ENCODE measurements at places on chromosomes 4 and X.
A peak's percentile ranks its signal among the peaks of the same experiment; 100 is the strongest.

- no peak for DNase-seq
These were observed 93.3 kb downstream of the SYTL5 start for GRCh38 chrX:38099688-38100087.

- DNase-seq, result no peak
These were observed 27.0 kb upstream of the ADH1C start for GRCh38 chr4:99379571-99379970.

GRCh38 chrX:154093965-154094364, 3.6 kb downstream of the MECP2 start:
- no peak for DNase-seq

DNA sequence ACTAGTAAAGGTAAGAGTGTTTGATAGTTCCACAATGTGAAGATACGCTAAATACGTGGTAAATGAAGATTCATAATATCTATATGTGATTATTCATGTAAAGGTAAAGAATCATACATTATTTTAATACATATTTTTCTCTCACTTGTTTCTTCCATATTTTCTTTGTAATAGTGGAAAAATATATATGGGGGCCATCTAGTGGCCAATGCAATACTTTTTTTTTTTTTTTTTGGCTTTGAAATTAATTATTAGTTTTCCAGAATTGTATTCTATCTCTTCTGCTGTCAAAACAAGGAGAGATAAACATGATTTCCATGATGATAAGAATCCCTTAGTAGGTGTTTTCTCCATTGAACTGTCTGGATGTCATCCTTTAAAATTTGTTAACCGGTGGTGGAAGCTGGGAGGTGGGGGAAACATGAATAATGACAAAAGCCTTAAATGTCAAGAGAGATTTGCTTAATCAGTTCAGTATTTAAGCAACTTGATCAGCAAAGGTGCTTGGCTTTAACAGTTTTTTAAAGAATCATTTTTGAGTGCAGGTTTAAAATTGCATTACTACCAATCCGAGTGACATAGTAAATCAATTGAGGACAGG, 508.7 kb upstream of the HTR2C start:
- DNase-seq, result no peak

DNA sequence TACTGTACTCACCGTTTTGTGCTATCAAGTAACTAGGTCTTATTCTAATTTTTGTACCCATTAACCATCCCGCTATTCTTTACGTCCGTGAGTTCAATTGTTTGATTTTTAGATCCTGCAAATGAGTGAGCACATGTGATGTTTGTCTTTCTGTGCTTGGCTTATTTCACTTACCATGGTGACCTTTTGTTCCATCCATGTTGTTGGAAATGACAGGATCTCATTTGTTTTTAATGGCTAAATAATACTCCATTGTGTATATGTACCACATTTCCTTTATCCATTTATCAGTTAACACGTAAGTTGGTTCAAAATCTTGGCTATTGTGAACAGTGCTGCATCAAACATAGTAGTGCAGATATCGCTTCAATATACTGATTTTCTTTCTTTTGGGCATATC, 48.3 kb downstream of the USP9X start:
- DNase-seq, result no peak

DNA sequence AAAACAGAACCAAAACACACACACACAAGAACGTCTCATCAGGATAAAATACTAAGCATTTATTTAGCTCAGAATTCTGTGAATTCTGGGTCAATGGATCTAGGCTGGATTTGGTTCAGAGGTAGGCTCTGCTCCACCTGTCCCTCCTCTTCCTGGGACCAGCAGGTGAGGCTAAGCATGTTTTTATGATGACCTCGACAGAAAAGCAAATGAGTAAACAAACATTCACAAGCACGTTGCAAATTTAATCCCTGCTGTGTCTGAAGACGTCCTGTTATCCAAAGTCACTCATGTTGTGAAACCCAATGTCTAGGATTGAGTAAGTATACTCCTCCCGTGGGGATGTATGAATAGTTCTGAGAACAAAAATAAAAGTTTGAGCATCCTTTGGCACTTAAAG, 371.4 kb upstream of the TECRL start:
- DNase-seq, result no peak

DNA sequence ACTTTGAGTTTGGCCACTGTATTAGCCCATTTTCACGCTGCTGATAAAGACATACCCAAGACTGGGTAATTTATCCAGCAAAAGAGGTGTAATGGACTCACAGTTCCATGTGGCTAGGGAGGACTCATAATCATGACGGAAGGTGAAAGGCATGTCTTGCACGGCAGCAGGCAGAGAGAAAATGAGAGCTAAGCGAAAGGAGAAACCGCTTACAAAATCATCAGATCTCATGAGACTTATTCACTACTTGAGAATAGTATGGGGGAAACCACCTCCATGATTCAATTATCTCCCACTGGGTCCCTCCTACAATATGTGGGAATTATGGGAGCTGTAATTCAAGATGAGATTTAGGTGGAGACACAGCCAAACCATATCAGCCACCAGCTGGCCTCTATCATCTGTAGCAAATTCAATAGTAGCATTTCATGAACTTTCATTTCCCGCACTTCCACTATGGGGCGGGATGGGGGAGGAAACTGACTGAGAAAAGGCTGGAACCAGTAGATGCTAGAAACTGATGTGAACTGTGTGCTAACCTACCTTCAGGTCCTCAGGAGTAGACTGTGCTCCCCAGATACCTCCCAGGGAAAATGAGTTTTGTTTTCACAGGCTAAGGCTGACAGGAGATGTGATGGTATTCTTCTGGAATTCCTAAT, 35.3 kb upstream of the LGI2 start:
- no peak for DNase-seq

- DNase-seq, result no peak
These were observed 3.7 kb downstream of the GPRIN3 start for GRCh38 chr4:89303814-89304388.

GRCh38 chr4:21384609-21385008, 564.0 kb downstream of the KCNIP4 start:
- no peak for DNase-seq

- DNase-seq, result no peak
These were observed 305.7 kb upstream of the SLIT2 start for GRCh38 chr4:19945979-19946380.

GRCh38 chrX:153900831-153901752, 3.4 kb upstream of the AVPR2 start:
- peak; percentile 46 for DNase-seq

DNA sequence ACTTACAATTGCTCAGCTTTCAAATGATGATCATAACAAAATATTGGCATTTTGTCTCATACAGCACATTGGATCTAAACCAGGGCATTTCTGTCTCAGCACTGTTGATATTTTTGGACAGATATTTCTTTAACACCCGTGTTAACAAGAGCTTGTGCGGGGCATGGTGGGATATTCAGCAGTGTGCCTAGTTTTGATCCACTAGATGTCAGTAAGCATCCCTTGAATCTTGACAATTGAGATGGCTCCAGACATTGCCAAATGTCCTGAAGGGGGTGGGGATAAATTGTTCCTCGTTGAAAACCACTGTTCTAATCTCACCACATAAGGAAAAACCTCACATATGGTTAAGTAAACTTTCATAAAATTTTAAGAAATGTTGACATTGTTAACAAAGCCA, 806.3 kb downstream of the STIM2 start:
- DNase-seq, result no peak

DNA sequence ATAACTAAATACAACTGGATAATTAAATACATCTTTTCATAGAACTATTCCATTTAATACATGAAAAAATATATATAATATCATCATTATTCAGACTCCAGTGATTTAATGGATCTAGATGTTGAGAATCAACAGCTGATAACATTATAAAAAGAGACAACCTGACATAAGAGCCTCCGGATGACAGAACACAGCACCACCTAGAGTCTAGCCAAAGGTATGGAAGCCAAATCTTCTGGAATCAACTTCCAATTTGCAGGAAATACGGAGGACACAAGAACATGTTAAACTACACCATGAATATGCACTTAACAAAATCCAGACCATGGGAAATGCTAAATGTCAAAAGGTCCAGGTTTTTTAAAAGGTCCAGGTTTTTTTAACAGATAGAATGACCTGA, 55.0 kb downstream of the LRBA start:
- no peak for DNase-seq

DNA sequence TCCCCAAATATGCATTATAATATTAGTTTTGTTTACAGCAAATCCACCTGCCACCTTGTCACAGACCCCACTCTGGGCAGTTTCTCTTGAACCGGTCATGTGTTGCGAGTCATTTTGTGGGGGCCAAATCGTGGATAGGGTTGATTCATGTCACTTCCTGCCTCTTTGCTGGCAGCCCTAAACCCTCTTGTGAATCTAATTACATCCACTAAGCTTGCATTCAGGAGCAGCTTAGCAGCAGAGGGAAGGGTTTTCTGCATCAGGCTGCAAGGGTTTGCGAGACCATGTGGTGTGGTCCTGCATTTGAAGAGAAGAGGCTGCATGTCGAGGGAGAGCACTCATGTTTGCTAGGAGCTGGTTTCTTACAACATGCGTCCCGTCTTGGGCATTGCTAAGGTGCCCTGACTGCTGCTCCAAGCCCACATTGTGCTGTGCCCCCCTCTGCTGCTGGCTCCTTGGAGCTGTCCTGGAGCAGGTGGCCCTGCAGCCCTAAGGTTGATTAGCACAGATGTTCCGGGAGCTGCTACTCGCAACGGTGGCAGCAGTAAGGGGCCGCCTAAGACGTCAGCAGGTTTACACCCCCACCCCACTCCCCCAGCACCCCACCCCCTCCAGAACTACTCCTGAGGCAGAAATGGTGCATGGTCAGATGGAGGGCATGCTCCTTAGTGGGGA, 88.9 kb upstream of the CLDN34 start:
- DNase-seq, result no peak

- DNase-seq, result no peak
These were observed 77.7 kb upstream of the C4orf50 start for GRCh38 chr4:6095897-6096296.

GRCh38 chrX:71543316-71543715, 10.4 kb downstream of the OGT start:
- no peak for DNase-seq

DNA sequence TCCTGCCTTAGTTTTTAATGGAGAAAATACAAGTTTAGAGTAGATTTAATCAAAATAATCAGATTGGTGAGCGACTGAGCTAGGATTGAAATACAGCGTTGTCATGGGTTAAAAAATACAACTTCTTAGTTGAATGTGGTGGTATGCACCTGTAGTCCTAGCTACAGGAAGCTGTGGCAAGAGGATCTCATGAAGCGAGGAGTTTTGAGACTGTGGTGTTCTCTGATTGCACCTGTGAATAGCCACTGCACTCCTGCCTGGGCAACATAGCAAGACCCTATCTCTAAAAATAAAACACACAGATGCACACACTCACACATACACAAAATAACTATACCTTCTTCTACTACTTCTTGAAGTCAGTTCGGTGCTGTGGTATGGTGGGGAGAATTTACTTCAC, 19.8 kb upstream of the GBA3 start:
- no peak for DNase-seq

GRCh38 chr4:85826060-85826678, 351.2 kb downstream of the ARHGAP24 start:
- no peak for DNase-seq

DNA sequence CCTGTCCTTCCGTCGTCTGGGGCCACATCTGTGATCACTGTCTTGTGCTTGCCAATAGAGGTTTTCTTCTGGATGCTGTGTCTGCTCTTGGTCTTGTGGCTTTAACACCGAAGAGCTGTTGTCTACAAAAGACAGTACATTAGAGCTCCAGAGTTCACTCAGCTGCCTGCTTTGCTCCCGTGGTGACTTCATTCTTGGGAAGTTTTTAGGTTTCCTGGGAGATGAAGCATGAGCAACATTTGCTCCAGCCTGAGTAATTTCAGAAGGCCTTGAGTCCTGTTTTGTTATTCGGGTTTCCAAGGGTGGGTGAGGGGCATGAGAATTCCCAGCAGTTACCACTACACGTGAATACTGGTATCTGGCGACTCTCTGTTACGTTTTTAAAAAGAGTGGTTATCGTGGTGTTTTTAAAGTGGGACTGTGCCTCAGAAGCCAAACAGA, 189.2 kb downstream of the SHROOM3 start:
- DNase-seq, result no peak

DNA sequence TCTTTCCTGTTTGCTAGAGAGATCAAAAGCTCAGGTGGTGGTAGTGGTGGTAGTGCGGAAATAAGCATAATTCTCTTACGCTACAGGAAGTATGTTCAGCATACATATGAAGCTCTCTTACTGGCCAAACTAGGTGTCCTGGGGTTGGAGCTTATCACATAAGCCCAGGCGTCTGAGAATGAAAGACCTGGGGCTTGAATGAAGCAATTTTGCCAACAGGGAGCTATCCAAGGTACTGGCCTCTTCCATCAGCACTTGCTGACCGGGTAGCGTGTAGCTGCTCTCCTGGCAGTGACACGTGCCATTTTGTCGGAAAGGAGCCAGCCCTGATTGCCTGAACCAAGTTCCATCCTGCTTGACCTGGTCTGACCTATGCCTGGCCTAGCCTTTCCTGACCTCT, 65.9 kb upstream of the HPF1 start:
- no peak for DNase-seq

- DNase-seq, result no peak
These were observed 45.0 kb downstream of the CCDC149 start for GRCh38 chr4:24867766-24868296.

- no peak for DNase-seq
These were observed 13.2 kb downstream of the ATP8A1 start for GRCh38 chr4:42643685-42644084.

DNA sequence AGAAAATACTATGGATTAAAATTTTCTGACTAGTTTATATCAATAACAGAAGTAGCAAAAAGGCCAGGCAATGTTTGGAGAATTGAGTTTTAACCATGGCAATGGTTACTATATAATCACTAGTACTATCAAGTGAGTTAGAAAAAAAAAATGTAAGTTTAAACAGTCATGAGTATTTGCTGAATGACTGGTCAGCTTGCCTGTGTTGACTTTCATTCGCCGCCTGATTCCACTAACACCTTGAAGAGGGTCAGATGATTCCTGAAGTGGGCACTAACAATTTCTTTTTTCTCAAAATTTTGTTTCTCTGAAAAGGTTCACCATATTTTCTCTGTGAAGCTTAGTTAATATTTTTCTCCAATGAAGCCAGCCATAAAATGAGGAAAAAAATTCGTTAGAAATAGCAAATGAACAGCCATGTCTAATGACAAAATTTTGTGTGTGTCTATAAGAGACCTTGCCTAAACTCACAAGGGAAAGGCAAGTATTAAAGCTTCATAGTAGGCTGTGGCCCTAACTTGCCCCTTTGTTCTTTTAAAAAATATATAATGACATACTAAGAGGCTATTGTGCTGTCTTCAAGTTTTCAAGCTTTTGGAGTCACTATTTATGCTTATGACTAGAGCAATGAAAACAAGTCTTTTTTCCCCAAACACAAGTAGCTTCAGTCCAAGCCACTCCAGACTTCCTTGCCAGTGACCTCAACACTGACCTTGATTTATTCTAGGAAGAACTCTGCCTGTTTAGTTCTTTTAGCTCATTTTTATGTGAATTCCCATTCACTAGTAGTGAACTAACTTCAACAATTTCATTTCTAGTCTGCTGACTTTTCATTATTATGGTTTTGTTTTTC, 18.4 kb upstream of the FHDC1 start:
- DNase-seq, result no peak

DNA sequence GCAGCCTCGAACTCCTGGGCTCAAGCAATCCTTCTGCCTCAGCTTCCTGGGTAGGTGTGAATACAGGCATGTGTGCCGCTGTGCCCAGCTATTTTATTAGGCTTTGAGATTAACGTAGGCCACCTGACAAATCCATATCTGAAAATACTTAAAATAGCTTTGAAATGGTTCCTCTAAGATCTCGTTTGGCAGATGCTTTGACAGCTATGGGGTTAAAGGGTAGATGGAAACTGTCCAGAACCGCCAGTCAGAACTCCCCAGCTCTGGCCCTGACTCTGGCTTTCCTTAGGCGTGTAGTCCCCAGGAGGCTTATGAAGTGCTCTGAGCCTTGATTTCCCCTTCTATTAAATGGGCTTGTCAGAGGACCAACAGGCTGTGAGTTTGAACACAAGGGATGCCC, 32.8 kb upstream of the STIM2 start:
- no peak for DNase-seq

Measured in activated CD8-positive, alpha-beta memory T cell treated with anti-CD3 and anti-CD28 coated beads for 4 hours (primary cell).